ENCODE measurements at places on chromosomes 12 and 14.
A peak's percentile ranks its signal among the peaks of the same experiment; 100 is the strongest.

GRCh38 chr12:50166799-50167048, 445 bp downstream of the CERS5 start:
- DNase-seq = no peak

GRCh38 chr12:127150479-127150878, 1116.5 kb upstream of the TMEM132C start:
- no peak for DNase-seq

GRCh38 chr12:46209170-46209569, 59.7 kb downstream of the SLC38A1 start:
- no peak for DNase-seq

DNA sequence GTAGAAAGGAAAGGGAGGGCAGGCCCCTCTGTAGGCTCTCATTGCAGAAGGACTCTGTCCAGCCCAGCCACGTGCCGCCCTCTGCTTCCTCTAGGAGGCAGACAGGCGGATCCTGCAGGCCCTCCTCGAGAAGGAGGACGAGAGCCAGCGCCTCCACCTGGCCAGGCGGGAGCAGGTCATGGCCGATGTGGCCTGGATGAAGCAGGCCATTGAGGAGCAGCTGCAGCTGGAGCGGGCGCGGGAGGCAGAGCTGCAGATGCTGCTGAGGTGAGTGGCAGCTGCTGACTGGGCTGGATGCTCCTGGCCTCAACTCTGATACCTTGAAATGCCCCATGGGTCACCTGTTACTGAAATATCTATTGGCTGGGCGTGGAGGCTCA, 10.9 kb downstream of the TCHP start:
- DNase-seq = peak; percentile 68

Data from small intestine (tissue), 16 donors.